Liver (tissue), 10 donors: ENCODE measurements at places on chromosomes 2 and 18. TPM values are rescaled to one million over a fixed set of nuclear protein-coding genes. Genes with fewer than 3 reads are reported as not detected.

Gene TXNDC2
- total RNA-seq, result 0.09 TPM

DNA sequence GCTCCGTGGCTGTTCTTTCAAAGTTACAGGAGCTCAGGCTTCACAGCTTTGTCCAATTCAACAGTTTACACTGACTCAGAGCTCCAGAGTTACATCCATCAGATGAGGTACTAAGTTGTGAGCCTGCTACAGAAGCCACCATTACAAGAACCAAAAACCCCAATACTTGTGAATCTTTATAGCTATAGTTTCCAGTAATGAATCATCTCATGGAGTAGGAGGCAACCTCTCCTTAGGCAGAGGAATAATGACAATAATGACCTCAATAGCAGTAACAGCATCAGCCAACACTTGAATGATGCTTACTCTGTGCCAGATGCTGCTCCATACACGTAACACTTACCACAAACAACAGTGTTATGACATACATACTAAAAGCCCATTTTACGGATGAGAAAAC lies 3.6 kb downstream of the ZC3H8 start:
- no peak for DNase-seq

- no peak for DNase-seq
Measured at GRCh38 chr18:35220424-35220823, 20.4 kb upstream of the ZNF397 start.

- DNase-seq, result no peak
Measured at GRCh38 chr2:100422320-100423055, 5.0 kb upstream of the CHST10 start.

GRCh38 chr2:20832606-20833005 lies 9.7 kb upstream of the LDAH start:
- DNase-seq, result no peak

DNA sequence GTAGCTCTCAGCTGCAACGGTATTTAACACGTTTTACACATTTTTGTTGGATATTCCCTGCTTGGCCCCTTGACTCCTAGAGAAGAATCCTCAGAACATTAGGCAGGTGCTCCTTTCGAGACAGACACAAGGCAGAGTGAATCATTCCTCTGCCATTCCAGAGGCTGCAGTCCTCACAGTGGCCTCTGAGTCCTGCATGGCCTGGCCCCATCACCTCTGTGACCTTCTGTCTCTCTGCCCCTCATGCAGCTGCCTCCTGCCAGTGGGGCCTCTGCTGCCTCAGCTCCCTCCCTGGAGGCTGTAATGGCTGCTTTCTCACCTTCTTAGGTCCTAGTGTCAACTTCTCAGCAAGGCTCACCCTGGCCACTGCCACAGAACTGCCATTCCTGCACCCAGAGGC lies 101.3 kb downstream of the PTPRM start:
- DNase-seq, result no peak
